ENCODE measurements at places on chromosomes 7 and 10.

- no peak for DNase-seq
Observed at GRCh38 chr7:134804351-134804750, 24.9 kb downstream of the CALD1 start.

- no peak for DNase-seq
Observed at GRCh38 chr7:152674860-152675758, 832 bp downstream of the XRCC2 start.

GRCh38 chr7:113202284-113202683, 83.9 kb upstream of the SMIM30 start:
- no peak for DNase-seq

GRCh38 chr10:103539751-103540150, 46.2 kb downstream of the NEURL1 start:
- DNase-seq = no peak

DNA sequence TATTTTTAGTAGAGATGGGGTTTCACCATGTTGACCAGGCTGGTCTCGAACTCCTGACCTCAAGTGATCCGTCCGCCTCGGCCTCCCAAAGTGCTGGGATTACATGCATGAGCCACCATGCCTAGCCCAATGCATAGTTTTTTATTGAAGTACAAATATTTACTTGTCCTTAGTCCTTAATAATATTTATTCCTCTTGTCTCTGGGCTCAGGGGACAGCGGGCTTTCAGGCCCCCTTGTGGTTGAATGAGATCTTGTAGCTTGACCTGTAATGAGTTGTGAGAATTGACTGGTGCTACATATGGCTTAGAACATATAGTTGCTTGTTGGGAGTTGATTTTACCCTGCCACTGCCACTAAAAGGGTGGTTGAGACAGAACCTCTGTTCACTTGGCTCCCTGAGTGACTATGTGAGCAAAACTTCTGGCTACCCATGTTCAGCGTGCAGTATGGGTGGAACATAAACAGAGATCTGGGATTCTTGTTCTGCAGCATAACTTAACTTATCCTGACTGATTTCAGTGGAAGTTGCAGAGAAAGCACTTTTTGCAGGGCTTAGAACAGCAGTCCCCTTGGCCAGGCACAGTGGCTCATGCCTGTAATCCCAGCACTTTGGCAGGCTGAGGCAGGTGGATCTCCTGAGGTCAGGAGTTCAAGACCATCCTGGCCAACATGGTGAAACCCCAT, 14.9 kb downstream of the CCL26 start:
- DNase-seq = no peak

DNA sequence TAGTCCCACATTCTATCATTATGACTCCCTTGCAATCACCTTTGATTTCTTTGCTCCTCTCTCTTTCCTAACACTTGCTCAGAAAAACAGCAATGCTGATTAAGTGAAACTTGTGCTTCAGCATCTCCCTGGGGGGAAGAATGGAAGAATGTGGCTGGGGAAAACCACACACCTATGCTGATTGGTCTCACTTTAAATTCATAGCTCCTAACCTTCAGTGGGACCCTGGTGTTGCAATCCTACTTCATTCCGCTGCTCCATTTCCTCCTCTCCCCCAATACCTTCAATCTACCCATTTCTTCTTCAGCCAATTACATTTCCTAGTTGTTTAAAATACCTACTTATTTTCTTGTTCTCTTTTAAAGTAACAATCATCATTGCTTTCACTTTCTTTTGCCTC, 1166.7 kb upstream of the C7orf33 start:
- no peak for DNase-seq

DNA sequence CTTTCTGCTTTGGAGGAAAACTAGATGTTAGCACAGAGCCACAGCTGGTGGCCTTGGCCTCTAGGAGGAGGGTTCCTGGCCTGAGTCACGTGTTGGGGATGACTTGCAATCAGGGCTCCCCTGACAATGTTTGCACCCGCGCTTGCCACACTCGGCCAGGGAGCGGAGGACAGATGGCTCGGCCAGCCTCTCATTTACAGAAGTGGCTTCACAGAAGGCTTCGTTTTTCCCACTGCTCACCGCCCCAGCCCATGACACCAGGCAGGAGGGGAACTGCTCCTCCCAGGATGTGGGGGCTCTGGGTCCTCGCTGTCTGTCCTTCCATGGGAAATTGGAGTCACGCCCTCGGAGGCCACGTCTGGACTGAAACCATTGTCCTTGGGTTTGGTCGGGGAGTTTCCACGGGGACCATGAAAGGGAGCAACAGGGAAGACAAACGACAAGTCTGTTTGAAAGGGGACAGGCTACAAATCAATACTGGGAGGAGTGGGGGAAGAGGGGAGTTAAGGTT, 49.6 kb upstream of the UBE3C start:
- no peak for DNase-seq

- DNase-seq = no peak
Observed at GRCh38 chr7:80263821-80264220, 129.2 kb downstream of the GNAI1 start.

GRCh38 chr7:105786520-105787470, 89.6 kb downstream of the ATXN7L1 start:
- no peak for DNase-seq

DNA sequence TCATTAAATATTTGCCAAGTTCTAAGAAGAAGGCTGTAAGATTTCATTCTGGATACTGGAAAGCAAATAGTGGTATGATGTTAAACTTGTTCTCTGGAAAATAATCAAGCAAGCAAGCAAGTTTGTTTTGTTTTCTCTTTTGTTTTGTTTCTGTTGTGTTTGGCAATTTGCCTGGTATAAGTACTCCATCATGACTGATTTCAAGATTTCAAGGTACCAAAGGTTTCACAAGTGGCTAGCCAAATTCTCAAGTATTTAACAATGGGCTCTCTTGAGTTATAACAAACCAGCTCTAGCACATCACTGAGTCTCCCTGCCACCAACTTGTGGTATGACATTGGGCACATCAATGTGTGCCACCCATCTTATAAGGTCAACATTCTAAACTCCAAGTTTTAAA, 151.7 kb upstream of the IGFBP3 start:
- DNase-seq = no peak

GRCh38 chr7:27920281-27920946, 180.5 kb downstream of the TAX1BP1 start:
- no peak for DNase-seq

DNA sequence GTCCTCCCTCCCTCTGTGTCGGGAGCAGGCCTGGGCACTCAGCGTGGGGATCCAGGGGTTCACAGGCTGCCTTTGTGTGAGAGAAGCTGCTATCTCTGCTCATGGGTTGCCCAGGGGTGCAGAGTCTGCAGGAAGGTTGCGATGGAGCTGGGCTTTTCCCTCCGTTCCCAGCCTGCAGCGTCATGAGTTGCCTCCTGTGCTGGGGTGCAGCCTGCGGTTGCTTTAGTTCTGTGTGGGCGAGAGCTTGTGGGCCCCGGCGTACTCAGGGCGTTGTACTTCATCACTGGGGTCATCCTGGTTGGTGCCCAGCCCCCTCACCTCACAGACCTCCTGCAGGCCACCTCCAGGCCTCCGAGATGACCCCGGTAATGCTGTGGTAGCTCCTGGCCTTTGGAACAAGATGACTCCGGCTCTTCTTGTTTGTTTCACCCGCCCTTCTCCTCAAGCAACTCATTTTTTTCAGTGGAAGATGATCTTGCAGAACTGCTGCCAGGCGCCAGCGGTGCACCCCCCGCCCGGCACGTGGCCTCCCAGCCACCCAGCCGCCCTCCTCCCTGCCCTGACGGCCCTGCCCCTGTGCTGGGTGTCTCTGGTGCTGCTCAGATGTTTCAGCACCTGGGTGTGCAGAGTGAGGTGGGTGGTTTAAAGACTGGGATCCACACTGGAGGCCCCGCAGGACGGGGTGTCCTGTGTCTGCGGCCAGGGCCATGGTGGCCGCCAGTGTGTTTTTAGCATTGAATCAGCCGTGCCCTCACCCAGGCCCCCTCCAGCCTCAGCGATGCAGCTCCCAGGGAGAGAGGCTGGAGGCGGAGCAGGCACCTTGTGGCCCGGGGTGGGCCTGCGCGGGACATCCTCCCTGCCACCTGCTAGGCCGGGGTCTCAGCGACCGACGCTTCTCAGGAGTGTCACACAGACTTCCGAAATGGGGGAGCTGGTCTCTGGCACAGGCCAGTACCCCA, 7.2 kb downstream of the AP5Z1 start:
- DNase-seq = no peak

DNA sequence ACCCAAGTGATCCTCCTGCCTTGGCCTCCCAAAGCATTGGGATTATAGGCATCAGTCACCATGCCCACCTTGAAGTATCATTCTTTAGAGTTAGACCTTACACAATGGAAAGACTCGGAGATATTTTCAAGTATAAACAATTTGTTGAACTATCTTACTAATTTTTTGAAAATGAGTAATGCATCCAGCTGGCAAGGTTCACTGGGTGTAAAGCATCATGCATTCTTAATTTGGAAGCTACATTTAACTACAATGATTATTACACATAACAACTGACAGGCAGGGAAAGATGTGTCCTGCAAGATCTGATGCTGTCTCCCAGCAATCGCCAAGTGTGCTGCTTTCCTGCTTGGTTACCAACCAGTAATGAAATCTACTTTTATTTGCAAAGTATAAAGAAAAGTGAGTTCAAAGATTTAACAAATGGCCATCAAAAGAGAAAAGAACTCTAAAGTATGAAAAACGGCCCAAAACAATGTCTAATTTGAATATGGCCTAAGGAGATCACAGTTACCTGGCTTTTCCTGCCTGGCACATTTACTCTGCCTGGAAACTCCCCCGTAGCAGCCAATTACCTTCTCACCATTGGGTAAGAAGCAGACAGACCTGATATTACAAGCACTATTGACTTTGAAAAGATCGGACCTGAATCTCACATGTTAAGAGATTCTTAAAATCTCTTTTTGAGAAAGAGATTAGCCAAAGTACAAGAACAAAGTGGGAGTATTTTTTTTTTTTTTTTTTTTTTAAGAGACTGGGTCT, 59.3 kb upstream of the NMT2 start:
- DNase-seq = no peak

GRCh38 chr7:44338600-44338999, 13.2 kb upstream of the CAMK2B start:
- DNase-seq = no peak

All from activated naive CD8-positive, alpha-beta T cell treated with anti-CD3 and anti-CD28 coated beads, Interleukin-2, amount 50 U/mL, for 16 hours (primary cell).